ENCODE measurements at places on chromosomes 2 and 18.

DNA sequence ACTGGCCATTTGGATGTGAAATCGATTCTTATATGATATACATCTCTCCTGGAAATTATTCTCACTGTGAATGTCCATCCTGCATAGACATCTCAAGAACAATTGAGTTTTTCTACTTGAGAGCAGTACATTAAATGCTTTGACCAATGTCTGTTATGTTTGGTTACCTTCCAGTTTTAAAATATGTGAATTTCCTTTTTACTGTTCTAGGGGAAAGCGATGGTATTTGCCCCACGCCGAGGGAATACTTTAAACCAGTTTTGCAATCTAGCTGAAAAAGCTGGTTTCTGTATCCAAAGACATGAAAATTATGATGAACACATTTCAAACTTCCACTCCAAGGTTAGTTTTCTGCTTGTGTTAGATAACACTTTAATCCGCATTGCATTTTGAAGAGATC is 175.3 kb upstream of the SIX3 start:
- DNase-seq: no peak

GRCh38 chr18:62571037-62571436 is 48.2 kb downstream of the ZCCHC2 start:
- DNase-seq: no peak

DNA sequence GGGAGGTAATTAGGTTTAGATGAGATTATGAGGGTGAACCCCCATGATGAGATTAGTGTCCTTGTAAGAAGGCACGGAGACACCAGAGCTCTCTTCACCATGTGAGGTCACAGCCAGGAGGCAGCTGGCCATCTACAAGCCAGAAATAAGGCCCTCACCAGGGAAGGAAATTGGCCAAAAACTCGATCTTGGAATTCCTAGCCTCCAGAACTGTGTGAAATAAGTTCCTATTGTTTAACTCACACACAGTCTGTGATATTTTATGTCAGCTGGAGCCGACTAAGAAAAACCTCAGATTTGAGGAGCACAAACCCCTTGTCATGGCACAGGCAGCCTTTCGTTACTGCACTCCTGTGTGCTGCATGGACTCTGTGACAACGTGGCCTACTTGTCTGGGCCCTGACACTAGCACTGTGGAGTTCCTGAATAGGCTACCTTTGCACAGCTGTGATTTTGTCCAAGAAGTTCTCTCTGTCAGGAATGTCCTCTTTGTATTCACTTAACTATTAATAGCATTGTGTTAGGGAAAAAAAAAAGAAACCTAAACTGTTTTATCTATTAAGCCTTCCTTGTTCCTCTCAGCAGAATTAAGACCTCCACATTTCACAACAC is 319.8 kb downstream of the TDRD15 start:
- no peak for DNase-seq

DNA sequence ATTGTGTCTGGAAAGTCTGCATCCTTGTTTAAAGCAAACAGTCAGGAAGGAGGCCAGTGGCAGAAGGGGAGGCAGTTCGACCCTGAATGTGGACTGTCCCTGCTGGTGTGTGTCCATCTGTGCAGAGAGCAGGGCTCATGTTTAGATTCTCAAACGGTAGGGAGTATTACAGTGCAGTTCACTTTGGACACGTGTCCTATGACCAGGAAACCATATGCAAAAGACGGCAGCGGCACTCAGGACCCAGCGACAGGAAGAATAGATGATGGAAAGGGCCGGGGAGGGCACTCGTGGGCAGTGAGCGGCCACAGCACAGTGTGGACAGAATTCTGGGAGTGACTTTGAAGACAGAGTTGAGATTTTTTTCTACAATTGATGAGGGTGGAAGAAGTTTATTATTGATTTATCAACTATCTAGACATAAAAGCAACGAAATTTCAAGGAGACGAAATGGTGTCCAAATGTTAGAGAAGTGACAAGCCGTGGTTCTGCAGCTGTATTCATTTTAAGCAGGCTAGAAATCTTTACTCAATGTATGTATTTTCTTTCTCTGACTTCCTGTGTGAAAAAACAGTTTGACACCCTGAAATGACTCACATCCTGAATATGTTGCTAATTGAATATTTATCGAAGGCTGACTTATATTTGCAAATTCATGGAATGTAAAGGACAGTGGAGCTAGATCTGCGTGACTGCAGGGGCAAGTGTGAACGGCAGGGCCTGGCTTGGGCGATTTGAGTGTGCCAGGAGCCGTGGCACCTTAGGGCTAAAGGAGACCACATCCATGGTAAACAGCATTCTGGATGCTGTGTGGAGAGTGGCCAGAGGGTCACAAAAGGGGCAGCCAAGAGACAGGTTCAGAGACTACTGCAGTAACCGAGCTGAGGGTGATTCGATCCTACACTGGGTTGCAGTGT is 214.2 kb downstream of the PTGR3 start:
- DNase-seq: peak; percentile 46

DNA sequence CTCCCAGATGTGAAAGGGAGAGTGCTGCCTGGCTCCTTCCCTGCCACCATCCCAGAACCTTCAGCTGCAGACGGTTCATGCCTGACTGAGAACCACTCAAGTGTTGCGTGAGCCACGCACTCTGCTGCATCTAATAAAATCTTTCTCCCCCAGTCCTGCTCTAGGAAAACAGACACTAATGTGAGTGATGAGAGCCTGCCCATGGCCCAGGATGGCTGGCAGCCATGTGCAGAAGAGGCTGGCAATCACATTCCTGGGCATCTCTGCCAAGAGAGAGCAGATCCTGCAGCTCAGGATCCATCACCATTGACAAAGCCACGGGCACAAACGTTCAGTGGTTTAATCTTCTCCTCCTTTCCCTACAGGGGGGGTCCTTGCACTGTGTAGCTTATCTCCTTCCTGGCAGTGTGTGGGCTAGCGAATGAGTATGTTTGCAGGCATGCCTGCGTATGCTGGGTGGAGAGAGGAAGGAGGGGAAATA is 477.5 kb downstream of the SLC4A3 start:
- DNase-seq: no peak

GRCh38 chr2:143499061-143499460 is 369.8 kb downstream of the ARHGAP15 start:
- no peak for DNase-seq

- DNase-seq: peak; percentile 35
These were observed 137.5 kb downstream of the TPO start for GRCh38 chr2:1550658-1551316.

DNA sequence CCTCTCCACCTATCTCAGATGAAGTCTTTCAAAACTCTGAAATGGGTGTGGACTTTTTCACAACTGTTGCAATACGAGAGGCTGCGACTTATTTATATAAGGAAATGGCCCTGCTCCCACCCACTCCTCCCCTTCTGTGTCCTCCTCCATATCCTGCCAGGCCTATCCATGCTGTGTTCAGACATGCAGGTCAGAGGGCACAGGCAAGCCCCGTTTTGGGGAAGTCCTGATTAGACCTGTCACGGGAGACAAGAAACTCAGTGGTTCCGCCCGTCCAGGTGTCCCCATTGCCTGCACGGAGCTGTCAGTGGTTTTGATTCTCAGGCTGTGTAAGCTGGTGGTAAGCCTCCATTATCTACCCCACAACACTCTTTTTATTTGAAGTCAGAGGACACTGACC is 99.6 kb upstream of the MGAT5 start:
- DNase-seq: no peak
